ENCODE measurements at places on chromosomes 16 and 17.
A peak's percentile ranks its signal among the peaks of the same experiment; 100 is the strongest.

- DNase-seq: no peak
These were observed 9.7 kb downstream of the PHKB start for GRCh38 chr16:47470810-47471209.

GRCh38 chr17:7019367-7019766 lies 3.5 kb upstream of the BCL6B start:
- no peak for DNase-seq

DNA sequence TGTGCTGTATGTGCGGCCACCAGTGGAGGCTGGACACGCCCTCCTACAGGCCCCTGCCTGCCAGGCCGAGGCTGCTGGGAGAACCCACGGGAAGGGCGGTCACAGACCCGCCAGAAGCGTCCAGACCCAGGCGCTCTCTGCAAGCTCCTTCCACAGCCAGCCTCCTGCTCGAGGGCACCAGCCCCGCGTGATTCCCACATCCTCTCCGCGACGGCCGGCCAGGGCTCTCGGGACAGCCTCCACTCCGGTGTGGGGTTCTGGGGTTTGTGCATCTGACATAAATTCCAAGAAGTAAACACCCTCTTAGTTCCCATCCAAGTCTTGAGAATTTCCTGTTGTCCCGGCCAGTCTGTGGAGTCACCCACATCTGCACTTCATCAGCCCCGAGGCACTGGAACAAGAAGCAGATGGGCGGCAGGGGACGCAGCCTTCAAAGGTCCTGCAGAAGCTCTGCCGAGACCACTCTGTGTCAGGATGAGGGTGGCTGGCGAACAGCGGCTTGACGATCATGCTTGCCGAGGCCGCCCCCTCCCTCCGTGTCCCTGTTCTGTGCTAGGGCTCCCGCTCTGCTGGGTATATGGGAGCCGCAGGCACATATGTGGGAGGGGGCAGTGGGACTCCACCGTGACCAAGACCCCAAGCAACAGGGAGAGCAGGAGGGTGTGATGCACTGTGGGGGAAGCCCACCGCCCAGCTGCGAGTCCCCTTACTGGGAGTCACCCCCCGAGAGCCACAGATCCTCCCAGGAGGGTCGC lies 2.4 kb upstream of the TMEM204 start:
- no peak for DNase-seq

DNA sequence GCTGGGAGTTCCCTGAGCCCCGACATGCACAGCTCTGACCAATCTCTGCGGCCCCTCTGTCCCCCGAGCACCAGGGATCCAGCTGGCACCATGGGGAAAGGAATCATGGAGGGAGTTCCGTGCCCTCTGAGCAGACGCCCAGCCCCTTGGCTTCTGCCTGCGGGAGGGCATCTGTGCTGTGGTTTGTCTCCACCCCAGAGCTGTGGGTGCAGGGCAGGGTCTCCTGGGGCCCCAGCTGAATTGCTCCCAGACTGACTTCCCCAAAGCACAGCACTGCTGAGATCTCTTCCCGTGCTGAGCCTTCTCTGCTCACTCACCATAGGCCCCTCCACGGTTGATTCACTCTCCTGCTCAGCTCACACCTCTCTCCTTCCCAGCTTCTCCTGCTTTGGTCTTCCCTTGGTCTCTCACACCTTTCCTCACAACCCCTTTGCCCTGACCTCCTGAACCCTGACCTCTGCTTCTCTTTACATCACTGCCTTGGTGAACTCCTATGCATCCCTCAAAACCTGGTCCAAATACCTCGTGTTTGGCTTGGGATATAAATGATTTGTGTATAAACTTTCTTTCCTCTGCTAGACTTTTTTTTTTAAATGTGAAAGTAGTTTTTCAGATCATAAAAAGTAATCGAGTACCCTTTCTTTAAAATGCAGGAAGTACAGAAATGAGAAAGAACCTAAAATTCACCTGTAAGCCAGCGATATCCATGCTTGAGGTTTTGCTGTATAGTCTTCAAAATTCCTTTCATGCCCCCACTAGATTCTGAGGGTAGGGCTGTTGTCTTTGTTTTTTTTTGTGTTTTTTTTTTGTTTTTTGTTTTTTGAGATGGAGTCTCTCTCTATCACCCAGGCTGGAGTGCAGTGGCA lies 265.3 kb downstream of the SEC14L1 start:
- no peak for DNase-seq

GRCh38 chr17:8392674-8393469 lies 4.8 kb downstream of the RNF222 start:
- no peak for DNase-seq

GRCh38 chr17:61735807-61736206 lies 127.5 kb downstream of the BRIP1 start:
- no peak for DNase-seq

- no peak for DNase-seq
These were observed 57.3 kb upstream of the CDC42EP4 start for GRCh38 chr17:73369111-73369521.

DNA sequence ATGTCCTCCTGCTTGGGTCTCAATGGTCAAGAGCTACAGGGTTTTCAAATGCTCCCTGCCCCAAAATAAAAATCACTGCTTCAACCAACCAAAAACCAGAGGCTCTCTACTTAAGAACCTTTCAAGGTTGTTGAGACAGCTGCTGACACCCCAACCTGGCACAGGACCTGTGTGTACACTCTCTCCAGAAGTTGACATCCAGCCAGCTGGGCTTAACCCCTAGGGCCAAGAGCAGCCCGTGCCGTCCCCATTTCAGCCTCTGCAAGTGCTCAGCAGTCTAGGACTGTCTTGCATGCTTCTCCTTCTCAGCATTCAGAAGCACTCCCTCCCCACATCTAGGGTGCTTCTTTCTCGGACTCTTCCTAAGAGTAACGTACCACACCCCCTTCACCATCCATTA lies 59.0 kb upstream of the TRAP1 start:
- no peak for DNase-seq

DNA sequence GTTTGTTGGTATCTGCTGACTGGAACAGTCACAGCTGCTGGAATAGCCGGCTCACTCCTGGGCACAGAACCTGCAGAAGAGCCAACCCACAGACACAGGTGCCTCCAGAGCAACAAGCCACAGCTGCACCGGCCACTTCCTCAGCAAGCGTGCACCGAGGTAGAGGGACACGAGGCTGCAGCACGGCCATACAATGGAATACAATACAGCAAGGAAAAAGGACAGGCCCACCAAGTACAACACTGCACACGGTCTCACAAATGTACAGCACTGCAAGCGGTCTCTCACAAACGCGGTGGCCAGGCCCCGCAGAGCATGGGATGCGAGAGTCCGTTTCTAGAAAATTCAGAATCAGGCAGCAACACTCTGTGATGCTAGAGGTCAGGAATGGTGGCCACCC lies 47.4 kb upstream of the PABPN1L start:
- DNase-seq: no peak

DNA sequence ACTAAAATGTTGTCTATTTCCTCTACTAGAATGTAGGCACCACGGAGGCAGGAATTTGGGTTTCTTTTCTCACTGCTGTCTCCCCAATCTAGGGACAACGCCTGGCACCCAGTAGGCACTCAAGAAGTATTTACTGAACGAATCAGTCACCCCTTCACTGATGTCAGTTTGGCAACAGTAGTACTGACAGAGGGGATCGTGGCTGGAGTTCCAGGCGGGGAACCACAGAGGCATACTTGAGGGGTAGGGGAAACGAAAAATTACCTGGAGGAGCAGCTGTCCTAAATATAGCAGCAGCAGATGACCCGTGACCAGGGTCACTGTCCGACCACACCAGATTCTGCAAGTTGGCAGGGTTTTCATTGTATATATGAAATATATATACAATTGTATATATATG lies 33.3 kb downstream of the TRIM25 start:
- DNase-seq: no peak

- DNase-seq: no peak
These were observed 5.9 kb downstream of the GNGT2 start for GRCh38 chr17:49204516-49204915.

GRCh38 chr17:29567304-29567553 lies 392 bp upstream of the ABHD15 start:
- DNase-seq: no peak

DNA sequence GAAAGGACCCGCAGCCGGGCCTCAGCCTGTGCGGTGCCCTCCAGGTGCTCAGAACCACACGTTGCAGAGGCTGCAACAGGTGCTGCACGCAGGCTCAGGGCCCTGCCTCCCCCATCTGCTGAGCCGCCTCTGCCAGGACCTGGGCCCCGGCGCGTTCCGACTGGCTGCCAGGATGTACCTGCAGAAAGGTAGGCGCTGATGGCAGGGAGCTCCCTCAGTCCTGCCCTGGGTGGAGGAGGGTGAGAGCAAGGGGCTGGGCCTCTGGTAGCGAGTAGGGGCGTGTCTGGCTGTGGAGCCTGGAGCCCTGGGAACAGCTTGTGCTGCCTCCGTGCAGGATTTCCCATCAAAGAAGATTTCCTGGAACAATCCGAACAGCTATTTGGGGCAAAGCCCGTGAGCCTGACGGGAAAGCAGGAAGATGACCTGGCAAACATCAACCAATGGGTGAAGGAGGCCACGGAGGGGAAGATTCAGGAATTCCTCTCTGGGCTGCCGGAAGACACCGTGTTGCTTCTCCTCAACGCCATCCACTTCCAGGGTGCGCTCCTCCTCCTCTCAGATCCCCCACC lies 4.4 kb downstream of the SERPINF2 start:
- no peak for DNase-seq

DNA sequence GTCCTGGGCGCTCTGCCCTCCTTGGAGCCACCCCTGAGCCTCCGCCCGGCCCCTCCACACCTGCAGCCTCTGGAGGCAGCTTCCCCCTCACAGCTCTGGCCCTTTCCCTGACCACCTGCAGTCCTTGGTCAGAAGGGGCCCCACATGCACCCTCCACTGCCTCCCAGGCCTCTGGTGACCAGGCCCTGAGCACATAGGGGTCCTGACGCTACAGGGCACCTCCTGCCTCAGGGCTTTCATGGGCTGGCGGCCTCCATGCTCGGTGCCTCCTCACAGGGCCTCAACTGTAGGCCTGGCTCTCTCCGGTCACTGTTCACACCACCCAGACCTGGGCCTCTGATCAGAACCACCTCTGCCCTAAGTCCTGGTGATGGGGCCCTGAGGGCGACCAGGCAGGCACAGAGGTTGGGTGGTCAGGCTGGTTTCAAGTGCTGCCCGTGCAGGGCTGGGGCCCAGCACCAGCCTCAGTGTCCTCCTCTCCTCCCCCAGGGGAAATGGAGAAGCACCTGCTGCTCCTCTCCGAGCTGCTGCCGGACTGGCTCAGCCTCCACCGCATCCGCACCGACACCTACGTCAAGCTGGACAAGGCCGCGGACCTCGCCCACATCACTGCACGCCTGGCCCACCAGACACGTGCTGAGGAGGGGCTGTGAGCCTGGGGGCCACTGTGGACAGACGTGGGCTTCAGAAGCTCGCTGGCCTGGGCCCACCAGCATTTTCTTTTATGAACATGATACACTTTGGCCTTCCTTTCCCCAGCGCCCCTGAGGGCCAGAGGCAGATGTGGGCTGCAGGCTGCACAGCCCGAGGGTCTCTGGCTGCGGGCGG lies 3.9 kb downstream of the APRT start:
- no peak for DNase-seq

GRCh38 chr17:47905221-47905733 lies 9.2 kb downstream of the SP2 start:
- peak; percentile 88 for DNase-seq

DNA sequence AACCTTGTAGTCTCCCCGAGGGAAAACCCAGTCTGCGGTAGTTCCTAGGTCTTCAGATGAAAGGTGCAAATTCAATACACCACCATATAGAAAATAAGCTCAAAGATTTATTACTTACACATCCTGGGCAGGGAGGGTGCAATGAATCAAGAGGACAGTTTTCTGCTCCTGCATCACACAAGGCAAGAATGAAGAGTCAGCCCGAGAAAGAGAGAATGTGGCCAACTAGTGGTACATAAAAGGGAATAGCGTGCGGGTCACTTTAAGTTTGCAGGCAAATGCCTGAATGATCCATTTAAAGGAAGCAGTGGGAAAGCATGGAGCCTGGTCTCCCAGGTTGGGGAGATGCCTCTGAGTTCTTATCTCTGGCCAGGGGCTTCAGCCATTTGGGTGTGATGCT lies 403.4 kb downstream of the GRIN2A start:
- DNase-seq: no peak

DNA sequence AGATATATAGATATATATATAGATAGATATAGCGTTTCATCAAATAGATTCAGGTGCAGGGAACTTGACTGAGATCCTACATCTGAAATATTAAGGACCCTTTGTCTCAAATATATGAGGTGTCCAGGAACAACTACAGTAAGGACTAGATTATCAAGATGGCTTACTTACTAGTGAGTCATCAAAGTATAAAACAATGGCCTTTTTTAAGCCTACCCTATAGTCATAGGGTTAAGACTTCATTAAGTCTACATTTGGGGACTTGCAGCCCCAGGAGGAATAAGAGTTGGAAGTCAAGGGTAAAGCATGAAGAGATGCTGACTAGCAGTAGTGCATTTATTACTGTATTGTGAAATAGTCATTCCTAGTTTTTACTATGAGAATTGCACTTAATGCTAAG lies 1023.4 kb downstream of the CDH11 start:
- DNase-seq: no peak

- no peak for DNase-seq
These were observed 1.7 kb downstream of the DEXI start for GRCh38 chr16:10940501-10941079.

GRCh38 chr16:89138843-89139520 lies 32.6 kb upstream of the CDH15 start:
- no peak for DNase-seq

- no peak for DNase-seq
These were observed 24.2 kb downstream of the SGSH start for GRCh38 chr17:80195671-80196529.

- DNase-seq: no peak
These were observed 96.2 kb downstream of the MYO1D start for GRCh38 chr17:32780721-32781120.

DNA sequence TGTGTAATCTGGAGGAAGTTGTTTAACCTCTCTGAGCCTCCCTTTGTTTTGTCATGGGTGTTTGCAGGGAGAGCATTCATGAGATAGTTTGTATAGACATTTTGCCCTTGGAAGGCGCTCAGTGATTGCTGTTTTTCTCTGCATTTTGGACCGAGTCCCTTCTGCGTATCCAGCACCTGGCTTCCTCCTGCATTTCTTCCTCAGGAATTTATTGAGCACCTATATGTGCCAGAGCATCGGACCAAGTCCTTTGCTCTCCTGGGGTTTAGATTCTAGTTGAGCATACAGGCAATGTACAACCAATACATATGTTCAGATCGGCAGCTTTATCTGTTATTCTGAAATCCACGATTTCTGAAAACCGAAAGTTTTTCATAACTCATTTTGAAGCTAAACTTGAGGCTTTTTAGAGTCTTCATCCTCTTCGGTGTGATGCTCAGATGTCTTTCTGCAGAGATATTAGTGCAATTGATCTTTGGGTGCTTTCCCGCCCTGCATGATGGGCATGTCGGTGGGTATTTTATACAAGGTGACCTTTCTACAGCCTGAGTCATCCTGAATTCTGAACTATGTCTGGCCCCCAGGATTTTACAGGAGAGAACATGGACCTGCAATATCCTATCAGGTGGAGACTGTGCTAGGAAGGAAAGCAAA lies 4.1 kb downstream of the IL4R start:
- no peak for DNase-seq

- DNase-seq: no peak
These were observed 9.0 kb downstream of the STAT5B start for GRCh38 chr17:42266918-42267766.
